AG04450 (cell line): ENCODE measurements at places on chromosomes 3 and 15. TPM values are rescaled to one million over a fixed set of nuclear protein-coding genes. Genes with fewer than 3 reads are reported as not detected.

Gene CHRNA7
- 0.04 and 0.27 TPM in 2 replicates for polyA plus RNA-seq

Gene ZBBX
- polyA plus RNA-seq = not detected in 2 replicates

Gene FETUB
- not detected in 2 replicates for polyA plus RNA-seq

Gene OXTR
- polyA plus RNA-seq = 57.2 and 58.7 TPM in 2 replicates

DNA sequence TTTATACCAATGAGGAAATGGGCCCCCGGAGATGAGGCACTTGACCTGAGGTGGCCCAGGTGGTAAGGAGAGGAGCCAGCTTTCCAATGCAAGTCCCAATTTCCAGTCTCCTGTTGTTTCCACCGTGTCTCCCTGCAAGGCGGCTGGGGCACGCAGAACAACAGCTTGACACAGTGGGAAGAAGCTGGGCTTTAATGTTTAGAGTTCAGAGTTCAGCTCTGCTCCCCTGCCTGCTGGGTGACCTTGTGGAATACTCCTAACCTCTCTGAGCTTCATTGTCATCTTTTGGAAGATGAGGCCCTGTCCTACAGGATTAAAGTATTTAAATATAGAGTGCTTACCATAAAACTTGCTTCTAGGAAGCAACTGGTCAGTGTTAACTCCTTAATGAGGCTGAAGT is 80.3 kb downstream of the SMAD3 start:
- DNase-seq = no peak

DNA sequence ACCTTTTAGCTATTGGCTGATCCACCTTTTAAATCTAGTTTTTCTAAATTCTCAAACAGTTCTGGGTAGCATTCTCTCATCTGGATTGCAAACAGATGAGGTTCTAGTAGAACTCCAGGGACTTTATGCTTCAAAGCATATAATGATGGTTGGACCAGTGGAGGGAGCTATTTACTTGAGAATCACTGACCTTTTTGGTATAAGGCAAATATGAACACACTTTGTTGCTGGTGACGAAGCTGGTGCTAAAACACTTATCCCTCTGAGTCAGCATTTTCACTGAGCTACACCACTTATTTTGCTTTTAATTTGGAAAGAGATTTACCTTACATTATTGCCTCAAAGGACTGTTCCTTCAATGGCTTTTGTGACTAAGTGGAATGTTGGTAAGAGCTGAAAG is 58.6 kb upstream of the SLITRK3 start:
- no peak for DNase-seq

GRCh38 chr3:113676261-113676660 is 20.2 kb downstream of the USF3 start:
- DNase-seq = no peak

DNA sequence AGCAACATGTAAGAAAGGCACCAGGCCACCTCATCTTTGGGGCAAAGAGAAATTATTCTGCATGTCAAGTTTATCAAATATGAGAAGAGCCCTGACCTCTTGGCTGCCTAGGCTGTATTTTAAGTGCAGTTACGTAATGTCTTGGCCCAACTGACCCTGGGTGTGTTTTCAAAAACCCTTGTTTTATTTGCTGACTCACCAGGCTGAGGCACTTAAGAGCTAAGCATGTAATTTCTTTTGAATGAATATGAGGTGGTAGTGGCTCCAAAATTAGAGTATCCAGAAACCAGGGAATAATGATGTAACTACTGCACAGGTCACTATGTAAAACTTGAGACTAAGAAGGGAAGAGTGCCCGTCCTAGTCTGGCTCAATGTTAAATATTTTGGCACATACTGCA is 24.3 kb downstream of the PGPEP1L start:
- DNase-seq = peak; percentile 34

DNA sequence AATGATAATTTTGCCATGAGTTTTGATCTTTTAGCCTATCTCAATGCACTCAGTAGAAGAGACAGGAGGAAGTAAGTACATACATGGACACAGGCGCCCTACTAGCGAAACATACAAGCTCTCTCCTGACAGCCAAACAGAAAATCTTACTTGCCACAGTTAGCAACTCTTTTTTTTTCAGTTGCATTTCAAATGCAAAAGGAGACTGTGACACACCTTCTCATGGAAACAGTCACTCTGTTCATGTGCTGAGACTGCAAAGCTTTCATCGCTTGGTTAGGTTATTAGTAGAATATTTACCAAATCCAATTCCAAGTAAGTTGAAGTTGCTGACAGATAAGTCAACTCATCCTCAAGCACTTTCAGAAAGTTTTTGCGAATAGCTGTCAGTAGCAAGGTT is 223.3 kb downstream of the FOXP1 start:
- no peak for DNase-seq

- no peak for DNase-seq
Observed at GRCh38 chr3:160097478-160097877, 108.8 kb downstream of the IL12A start.

DNA sequence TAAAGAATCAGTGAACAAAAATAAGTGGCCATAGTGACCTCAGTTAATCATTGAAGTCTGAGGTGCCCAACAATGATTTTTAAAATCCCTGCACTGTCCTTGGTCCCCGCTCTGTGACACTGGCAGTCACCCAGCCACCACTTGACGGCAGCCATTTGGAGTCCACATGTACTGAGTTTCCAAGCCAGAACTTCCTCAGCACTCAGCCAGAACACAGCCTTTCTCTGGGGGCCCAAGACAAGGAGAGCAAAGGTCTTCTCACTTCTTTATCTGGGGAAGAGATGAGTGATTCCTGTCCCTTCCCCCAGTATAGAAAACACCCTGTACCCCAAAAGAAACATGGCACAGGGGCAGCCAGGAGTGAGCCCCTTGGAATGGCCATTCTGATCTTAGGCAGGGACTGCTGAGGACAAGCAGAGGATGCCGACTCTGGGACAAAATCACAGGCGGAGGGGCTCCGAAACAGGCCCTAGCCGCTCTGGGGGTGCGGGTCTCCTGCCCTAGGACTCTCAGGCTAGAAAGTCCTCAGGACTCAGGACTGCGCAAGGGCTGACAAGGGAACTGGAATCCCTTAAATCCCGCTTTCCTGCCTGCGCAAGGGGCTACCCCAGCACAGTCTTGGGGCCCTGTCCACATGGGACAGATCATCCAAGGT is 12.8 kb downstream of the PAK6 start:
- DNase-seq = no peak

DNA sequence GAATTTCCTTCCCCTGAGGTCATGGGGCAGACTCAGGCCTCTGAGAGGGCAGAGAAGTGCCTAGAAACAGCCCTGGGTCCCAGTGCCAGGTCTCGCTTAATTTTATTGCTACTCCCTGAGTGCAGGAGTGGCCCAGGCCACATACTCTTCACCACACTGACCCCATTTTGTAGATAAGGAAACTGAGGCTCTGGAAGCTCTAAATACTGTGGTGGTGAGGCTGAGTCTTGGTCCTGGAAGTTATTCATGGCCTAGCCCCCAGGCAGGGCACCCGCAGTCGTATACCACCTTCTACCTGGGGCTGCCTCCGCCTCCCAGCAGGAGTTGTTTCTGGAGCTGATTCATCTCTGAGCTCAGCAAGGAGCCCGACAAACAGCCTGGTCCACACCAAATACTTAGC is 9.8 kb downstream of the ATP2B2 start:
- DNase-seq = no peak

GRCh38 chr15:73930371-73930770 is 4.1 kb downstream of the LOXL1 start:
- DNase-seq = peak; percentile 66

DNA sequence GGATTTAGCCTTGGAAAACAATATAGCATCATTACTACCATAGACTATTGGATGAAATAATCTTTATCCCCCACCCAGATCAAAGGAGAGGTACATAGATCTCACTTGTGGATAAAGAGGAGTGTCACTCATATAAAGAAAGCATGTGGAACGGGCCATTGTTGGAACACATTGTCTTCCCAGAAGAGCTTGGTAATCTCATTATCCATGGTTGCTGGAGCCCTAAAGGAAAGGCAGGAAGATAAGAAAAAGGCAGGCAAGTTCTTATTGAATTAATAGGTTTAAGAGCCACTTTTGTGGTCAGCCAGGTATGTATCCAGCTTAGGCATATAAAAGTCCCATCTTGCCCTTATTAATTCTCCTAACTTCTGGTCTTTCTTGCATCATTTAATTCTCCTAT is 659.1 kb downstream of the GRM7 start:
- no peak for DNase-seq
